ENCODE measurements at places on chromosomes 6 and 20. TPM values are rescaled to one million over a fixed set of nuclear protein-coding genes. Genes with fewer than 3 reads are reported as not detected.

PXDC1 gene
- total RNA-seq = 149 TPM

SLC22A23 gene
- total RNA-seq = 20.4 TPM

SLC22A16 gene
- not detected for total RNA-seq

SRMS gene
- not detected for total RNA-seq

TXLNB gene
- total RNA-seq = 0.24 TPM

MAPK14 gene
- total RNA-seq = 74.4 TPM
